Central memory CD8-positive, alpha-beta T cell (primary cell): ENCODE measurements at places on chromosomes 2 and 18.

GRCh38 chr18:74589021-74589420 lies 8.6 kb upstream of the ZNF407 start:
- no peak for DNase-seq

- DNase-seq, result no peak
Measured at GRCh38 chr18:2979871-2980790, 32.8 kb downstream of the LPIN2 start.

- no peak for DNase-seq
Measured at GRCh38 chr18:41576643-41577042, 378.4 kb upstream of the PIK3C3 start.

GRCh38 chr2:213034585-213034984 lies 116.8 kb downstream of the IKZF2 start:
- DNase-seq, result no peak

- no peak for DNase-seq
Measured at GRCh38 chr18:69490813-69491212, 90.1 kb downstream of the DOK6 start.

DNA sequence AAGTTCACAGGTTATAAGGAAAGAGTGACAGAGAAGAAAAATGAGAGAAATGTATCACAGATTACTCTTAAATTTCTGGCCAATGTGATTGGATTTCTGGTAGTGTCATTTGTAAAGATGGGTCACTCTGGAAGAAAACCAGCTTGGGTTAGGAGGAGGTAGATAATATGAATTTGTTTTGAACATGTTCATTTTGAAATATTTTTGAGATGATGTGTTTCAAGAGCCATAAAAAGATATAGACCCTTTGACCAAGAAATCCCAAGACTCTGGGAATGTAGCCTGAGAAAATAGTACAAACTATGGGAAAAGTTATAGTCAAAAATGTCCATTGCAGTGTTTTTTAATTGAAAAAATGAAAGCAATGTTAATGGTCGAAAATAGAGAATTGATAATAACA lies 70.7 kb downstream of the CALCRL start:
- DNase-seq, result no peak

- DNase-seq, result no peak
Measured at GRCh38 chr2:64934530-64934929, 54.7 kb upstream of the SLC1A4 start.

- DNase-seq, result no peak
Measured at GRCh38 chr18:23503963-23504344, 643 bp downstream of the RMC1 start.

DNA sequence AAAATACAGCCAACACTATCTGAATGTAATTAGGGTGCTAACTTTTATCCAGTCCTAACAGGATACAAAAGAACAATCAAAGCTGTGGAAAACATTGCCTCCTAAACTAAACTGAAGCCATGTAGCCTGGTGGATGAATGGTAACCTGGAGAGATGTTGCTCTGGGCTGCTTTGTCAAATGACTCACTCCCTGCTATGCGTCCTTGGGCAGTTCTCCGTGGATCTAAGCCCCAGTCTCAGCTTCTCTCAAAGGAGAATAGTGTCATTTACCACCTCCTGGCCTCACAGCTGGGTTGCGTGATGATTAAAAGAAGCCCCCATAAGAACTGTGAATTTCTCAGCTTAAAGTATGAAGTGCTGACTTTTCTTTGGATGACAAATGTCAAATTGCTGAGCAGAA lies 203.7 kb downstream of the ICOS start:
- no peak for DNase-seq

GRCh38 chr2:143205106-143205764 lies 76.0 kb downstream of the ARHGAP15 start:
- DNase-seq, result no peak

DNA sequence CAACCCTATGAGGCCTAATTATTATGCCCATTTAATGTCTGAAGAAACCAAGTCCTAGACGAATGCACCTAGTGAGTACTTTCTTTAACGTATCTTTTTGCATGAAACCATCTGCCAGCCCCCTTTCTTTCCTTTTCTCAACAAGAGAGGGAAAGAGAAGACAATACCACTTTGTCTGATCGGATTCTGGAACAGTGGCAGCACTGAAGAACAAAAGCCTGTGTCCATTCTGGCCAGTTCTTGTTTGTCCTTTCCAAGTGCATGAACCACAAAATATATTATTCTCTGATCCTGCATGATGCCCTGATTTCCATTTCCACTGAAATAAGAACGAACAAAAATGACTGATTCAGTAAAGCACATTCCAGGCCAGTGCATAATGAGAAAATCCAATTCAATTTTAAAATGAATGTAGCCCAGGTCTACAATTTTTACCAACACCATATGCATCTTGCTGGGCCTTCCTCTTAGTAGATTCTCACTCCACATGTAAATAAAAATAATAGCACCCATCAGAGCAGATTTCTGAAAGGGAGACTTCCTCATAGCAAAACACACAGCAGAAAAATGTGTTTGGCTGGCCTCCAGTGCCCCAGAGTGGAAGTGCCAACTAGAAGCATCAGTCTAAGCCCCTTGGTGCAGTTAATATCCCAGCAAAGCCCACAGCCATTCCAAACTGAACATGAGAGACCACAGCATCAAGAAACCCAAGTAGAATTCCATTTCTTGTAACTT lies 422.6 kb upstream of the ID2 start:
- no peak for DNase-seq

DNA sequence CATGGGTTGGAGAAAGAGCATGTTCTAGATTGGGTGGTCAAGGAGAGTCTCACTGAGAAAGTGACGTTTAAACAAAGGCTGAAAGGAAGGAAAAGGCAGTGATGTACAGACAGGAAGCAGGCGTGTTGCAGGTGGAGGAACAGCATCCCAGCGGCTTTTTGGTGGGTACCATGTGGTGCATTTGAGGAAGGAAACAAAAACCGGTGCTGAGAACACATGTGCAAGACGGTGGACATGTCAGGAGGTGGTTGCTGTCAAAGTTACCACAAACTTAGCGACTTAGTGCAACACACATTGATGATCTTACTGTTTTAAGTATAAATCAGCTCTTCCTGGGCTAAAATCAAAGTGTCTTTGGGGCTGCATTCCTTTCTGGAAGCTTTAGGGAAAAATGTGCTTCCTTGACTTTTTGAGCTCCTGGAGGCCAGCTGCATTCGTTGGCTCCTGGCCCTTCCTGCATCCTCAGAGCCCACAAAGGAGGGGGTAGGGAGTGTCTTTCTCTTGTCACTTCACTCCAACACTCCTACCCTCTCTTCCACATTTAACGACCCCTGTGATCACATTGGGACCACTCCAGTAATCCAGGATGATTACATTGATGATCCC lies 380.6 kb downstream of the FBXO15 start:
- no peak for DNase-seq

DNA sequence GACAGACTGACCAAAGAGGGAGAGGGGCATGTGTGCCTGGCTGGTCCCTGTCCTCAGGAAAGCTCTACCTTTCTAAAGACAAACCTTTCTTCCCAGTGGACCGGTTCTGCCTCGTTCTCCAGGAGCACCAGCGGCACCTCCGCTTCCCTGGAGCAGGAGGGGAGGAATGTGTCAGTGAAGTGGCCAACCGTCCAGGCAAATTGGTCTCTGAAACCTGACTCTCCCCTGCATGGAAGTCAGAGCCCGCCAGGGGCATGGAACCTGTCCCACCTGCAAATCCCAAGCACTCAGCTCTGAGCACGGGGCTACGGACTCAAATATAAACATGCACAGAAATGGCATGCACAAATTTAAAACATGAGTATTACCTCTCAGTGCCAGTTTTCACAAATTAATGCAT lies 62.9 kb downstream of the COL6A3 start:
- DNase-seq, result no peak

- no peak for DNase-seq
Measured at GRCh38 chr2:20193185-20193584, 31.7 kb downstream of the SDC1 start.

GRCh38 chr2:96112501-96113366 lies 3.6 kb downstream of the ADRA2B start:
- no peak for DNase-seq

DNA sequence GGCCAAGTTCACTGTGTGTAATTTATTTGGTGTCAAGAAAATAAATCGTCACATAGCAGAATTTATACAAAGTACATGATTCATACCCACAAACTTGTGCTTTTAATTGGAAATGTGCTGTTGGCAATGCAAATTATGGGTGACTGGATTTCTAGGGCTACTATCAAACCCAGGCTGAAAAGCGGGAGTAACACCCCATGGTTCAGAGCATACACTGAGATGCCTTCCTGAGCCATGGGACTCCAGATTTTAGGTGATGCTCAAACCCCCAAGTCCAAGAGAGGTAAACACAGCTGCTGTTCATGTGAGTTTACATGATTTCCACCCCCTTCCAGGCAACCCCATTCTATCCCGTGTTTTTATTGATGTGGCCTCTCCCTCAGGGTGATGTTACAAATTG lies 565.9 kb upstream of the ID2 start:
- DNase-seq, result no peak

DNA sequence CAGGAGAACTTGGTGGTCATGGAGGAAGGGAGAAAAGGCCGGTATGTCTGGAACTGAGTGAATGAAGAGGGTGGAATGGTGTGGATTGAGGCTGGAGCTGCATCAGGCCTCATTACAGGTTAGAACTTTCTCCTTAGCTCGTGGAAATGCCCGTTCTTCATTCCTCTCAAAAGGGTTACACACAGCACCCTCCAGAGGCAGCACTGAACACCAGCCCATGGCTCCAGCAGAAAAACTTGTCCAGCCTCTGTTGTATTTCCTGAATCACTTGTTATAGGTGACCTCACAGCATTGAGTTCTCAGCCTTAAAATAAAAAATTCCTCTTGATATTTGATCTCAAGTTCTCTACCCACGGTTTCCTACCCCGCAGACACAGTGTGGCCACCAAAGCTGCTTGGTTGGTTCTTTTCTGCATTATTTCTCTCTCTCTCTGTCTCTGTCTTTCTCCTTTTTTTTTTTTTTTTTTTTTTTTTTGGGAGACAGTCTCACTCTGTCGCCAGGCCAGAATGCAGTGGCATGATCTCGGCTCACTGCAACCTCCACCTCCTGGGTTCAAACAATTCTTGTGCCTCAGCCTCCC lies 89.6 kb downstream of the ITGB1BP1 start:
- DNase-seq, result no peak

DNA sequence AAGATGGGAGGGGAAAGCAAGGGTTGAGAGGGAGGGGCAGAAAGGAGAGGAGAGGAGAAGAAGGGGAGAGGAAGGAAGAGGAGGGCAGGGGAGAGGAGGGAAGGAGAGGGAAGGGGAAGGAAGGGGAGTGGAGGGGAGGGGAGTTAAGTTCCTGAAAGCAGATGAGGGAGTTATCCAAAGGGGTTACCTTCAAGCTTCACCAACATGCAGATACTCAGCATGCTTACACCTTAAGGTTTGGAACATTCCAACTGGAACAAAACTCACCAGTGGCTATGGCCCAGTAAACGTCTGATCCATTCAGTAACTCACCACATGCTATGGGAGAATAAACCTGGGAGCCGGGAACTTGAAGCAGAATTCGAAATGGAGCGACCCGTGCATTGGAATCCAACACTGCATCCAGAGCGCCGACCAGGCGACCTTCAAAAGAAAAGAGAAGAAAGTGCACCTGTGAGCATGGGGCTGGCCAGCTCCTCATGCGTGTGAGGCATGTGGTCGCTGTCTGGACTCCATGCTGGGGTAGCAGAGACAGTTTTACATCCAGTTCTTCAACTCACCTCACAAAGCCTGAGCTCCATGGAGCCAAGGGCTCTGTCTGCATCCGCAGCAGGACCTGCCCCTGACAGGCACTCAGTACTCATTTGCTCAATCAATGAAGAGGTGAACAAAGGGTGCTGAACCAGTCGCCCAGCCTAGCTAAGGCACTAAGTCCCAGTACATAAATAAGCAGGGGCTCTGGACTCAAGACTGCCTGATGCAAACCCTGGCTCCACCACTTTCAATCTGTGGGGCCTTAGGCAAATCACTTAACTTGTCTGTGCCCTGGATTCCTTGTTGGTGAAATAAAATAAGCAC lies 61.0 kb downstream of the TBC1D8 start:
- DNase-seq, result no peak

DNA sequence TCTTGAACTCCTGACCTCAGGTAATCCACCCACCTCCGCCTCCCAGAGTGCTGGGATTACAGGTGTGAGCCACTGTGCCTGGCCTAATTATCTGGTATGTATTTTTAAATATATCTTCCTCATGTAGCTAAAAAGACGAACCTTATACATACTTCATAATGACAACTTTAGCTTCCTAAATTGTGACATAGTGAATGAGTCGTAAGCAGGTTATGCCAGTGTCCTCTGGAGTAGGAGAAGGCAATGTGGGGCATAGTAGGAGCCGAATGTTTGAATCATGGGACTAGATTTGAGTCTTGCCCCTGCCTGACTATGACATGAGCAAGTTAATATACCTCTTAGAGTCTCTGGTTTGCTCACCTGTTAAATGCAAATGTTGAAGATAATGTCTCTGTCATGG lies 95.8 kb upstream of the FOSL2 start:
- no peak for DNase-seq

- no peak for DNase-seq
Measured at GRCh38 chr2:96530474-96531357, 5.8 kb upstream of the ARID5A start.

DNA sequence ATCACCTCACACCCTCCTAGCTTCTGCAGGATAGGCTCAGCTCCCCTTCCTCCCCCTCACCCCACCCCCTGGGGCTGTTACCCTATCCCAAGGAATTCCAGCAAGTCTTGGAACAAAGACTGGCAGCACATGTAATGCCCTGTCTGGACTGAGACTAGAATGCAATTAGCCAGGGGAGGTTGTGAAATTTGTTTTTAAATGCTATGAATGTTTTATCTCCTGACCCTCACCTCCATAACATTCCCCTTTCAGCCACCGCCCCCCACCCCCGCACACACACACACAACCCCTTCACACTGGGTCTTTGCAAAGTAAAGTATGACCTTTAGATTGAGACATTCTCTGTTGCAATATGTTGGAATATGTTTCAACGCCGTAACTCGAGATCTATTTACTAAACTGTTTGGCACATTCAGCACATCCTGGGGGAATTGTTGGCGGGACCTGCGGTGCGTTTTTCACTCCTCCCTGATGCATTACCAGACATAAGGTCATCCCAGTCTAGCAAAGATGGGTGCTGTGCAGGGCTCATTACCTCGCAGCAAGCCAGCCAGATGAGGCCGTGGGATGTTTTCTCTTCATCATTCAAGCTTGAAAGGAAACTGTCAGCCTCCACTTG lies 290.7 kb upstream of the SLC14A2 start:
- DNase-seq, result no peak

DNA sequence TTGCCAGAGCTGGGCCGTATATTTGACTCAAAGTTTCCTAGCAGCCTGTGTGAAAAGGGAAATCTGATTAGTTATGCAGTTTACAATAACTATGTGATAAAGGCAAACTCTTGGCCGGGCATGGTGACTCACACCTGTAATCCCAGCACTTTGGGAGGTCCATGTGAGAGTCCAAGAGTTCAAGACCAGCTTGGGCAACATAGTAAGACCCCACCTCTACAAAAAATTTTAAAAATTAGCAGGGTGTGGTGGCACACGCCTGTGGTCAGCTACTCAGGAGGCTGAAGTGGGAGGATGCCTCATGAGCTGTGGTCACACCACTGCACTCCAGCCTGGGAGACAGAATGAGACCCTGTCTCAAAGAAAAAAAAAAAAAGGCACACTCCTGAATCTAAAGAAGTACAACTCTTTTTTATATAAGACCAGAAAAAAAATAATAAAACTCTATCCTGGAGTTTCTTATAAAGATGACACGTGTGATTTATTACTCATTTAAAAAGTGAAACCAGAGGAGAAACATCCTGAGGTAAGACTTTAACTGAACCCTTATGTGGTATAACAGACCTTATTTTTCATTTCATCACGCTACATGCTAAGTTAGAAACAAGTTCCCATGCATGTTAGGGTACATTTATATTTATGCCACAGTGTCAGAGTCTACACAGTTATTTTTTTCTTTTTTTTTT lies 32.6 kb upstream of the KCMF1 start:
- no peak for DNase-seq
